Activated CD4-positive, alpha-beta T cell treated with anti-CD3 and anti-CD28 coated beads for 36 hours (primary cell): ENCODE measurements at places on chromosomes 16 and 17. TPM values are rescaled to one million over a fixed set of nuclear protein-coding genes. Genes with fewer than 3 reads are reported as not detected.

Gene PEMT
- 30.4 TPM for total RNA-seq

- no peak for DNase-seq
These were observed 18.1 kb upstream of the BCO1 start for GRCh38 chr16:81220349-81220748.

Gene TP53TG3
- not detected for total RNA-seq

DNA sequence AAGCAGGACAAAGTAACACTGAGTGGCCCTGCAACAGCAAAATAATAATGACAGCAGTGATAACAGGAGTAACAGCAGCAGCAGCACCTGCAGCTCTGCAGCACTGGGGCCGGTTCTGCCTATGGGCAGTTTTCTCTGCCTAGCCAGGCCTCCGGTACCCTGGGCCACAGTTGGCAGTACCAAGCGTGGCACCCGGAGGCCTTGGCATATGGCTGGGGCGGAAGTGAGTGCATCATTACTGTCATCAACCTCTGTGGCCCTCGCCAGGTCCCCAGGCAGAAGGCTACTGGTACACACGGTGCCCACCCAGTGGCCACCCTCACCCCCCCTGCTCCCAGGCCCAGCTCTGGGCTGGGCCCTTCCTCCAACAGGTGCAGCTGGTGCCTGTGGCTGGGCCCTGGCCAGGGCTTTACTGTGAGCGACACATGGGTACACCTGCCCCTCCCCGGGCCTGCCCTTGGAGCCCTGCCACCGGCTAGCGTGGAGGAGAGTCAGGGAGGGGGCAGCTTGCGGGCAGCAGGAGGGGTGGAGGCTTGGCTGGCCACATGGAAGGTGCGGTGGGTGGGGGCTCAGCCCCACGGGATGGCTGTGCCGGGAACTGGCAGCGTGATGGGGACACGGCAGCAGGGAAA is 3.0 kb downstream of the KCNJ12 start:
- DNase-seq, result no peak

Gene ITGB3
- total RNA-seq, result not detected

Gene STAC2
- not detected for total RNA-seq

DNA sequence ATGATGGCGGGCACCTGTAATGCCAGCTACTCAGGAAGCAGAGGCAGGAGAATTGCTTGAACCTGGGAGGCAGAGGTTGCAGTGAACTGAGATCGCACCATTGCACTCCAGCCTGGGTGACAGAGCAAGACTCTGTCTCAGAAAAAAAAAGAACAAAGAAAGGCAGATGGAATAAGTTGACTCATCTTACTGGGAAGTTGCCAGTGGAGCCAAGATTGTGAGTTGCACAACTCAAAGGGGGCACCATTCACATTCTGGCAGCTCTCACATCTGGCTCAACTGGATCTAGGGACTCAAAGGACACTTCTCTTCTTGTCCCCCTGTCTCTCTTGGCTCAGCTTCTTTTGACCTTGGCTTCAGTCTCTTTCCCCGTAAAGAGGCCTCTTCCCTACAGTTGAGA is 53.7 kb upstream of the ETV4 start:
- DNase-seq, result no peak

GRCh38 chr17:39213852-39214251 is 11.9 kb downstream of the STAC2 start:
- no peak for DNase-seq

Gene EME1
- total RNA-seq, result 38.3 TPM

GRCh38 chr16:4253394-4254150 is 11.7 kb upstream of the SRL start:
- DNase-seq, result peak; percentile 100

Gene FAM83G
- 14.3 TPM for total RNA-seq

Gene OR1A1
- not detected for total RNA-seq

- DNase-seq, result peak; percentile 83
These were observed 190.3 kb downstream of the CPPED1 start for GRCh38 chr16:12613131-12613991.

DNA sequence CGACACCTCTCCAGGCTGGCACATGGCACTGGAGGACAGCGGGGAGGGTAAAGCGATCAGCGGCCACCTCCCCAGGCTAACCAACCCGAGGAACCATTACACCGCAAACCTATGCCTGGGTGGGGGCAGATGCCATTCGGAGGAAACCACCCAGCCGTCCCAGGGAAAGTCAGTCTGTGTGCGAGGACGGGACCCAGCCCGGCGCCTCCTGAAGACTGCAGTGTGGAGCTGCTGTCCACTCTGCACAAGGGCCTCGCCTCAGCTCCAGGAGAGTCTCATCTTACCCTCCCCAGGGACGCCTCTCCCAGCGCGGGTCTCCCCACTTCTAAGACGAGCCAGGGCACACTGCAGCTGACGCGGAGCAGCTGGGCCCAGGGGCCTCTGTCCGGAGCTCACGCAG is 8.0 kb downstream of the SLC38A10 start:
- no peak for DNase-seq

GRCh38 chr17:32903774-32904673 is 23.9 kb upstream of the TMEM98 start:
- peak; percentile 43 for DNase-seq

- DNase-seq, result peak; percentile 88
These were observed 61.0 kb upstream of the RBL2 start for GRCh38 chr16:53372992-53373871.

- DNase-seq, result no peak
These were observed 267.4 kb upstream of the PSMD7 start for GRCh38 chr16:74029115-74029792.

DNA sequence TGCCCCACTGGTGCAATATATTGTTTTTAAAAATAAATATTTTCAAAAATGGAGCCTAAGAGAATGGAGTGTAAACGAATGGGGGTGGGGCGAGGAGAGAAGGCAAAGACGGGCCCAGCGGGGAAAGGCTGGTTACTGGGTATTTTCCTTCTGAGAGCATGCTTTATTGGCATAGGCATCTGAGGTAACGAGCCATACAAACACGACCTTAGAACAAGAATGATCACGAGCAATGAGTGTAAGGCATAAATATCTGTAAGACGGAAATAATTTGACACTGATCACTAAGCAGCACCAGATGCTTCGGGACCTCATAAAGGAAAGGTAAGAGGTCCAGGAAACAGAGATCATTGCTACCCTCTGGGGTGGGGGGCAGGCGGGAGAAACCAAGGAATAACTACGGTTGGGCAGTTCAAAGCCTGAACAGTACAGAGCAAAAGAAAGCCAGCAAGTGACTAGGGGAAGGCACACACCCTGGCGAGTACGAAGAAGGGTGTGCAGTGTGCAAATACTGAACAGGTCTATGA is 959 bp downstream of the SSH2 start:
- DNase-seq, result peak; percentile 62

DNA sequence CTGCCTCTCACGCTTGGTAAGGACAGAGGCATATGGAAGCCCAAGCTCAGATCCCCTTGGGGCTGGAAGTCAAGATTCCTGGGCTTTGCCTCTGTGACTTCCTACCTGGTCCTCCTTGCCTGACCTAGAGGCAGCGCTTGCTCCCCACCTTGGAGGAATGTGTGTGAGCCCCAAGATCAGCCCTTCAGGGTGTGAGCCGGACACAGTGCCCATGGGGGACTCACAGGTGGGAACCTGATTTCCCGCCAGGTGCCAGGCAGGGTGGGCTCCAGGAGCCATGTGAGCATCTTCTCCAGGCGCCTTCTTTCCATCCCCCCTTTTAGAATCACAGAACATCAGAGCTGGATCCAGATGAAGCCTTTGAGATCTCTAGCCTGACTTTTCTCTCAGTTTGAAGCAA is 10.2 kb downstream of the CD300LG start:
- DNase-seq, result no peak
